ENCODE measurements at places on chromosomes 3 and 15. TPM values are rescaled to one million over a fixed set of nuclear protein-coding genes. Genes with fewer than 3 reads are reported as not detected.
A peak's percentile ranks its signal among the peaks of the same experiment; 100 is the strongest.

DNA sequence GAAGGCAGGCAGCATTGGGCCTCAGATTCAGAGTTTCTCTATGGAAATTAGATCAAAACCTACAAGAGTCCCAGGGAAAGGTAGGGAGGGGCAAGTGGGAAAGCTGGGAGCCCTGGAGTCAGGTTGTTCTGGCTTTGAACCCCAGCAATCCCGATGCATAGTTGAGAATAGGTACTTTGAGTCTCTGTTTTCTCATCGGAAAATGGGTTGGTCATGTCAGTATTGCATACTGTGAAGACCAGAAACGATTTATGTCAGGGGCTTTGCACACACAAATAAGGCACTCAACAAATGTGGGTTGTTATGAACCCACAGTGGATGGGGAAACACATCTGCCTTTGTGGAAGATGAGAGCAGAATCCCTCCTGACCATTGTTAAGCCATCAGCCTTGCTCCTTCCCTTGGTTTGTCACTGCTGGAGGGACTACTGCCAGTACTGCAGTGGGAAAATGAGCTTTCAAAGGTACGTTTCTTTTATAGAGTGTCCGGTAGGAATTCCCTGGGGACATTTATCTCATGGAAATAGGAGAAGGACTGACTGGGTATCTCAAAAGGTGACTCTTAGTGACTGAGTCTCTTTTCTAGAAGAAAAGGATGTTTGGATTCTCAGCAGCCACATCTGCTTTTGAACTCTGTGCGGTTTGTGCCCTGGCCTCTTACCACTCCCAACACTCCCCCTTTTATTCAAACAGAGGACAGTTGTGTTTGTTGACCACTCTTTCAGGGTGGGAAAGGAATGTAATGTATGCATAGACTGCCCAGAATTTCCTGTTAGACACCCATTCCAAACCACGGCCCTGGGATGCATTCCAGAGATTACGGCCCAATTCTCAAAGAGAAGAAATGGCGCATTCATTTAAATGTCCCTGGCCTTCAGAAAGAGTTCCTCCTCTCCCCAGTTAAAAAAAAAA is 54.6 kb upstream of the VILL start:
- H3K27me3 ChIP-seq = no peaks in the 10 kb centered on the region
- no peaks in the 10 kb centered on the region for H3K4me1 ChIP-seq
- no peak overlapping the region for H3K27ac ChIP-seq
- H3K4me3 ChIP-seq = no peak overlapping the region

DNA sequence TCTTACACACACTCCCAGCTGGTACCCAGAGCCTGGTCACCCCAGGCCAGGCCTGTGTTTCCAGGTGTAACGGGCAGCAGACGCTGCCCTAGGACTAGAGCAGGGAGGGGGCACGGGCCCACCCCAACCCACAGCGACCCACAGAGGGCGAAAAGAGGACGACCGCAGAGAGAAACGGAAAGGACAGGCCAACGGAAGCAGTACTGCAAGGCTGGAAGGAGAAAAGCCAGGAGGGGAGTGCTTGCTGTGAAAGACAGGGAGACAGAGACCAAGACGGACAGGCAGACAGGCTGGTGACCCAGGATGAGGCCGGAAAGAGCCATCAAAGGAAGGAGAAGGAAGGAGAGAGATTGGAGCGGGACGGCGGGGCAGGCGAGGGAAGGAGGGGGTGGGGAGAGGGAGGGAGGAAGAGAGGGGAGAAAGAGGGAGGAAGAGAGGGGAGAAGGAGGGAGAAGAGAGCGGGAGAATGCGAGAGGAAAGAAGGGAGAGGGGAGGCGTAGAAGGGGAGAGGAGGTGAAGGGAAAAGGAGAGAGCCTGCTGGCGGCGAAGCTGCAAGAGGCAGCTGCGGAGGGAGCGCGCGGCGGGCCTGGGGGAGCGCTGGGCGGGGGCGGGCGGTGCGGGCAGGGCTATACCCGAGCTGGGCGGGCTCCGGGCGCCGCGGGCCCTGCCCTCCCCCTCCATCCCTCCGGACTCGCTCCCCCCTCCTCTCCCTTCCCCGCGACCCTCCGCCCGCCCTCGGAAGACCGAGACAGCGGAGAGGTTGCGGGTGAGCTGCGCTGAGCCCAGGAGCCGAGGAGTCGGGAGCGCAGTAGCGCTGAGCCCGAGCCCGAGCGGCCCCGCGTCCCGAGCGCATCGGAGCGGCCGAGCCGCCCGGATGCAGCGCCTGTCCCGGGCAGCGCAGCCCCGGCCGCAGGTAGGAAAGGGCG is at the start of gene SLC6A1:
Gene SLC6A1 (plus strand): TSS at position 732 of the 926 bp plus-strand sequence. CDS start 24,464 bp downstream, outside the sequence.
- no peaks in the 10 kb centered on the region for H3K36me3 ChIP-seq
- no peaks in the 10 kb centered on the region for H3K4me1 ChIP-seq
- H3K27me3 ChIP-seq = peaks cover 17% of the 10 kb centered on the region
- no peak within 1 kb of the TSS for H3K4me3 ChIP-seq
- H3K27ac ChIP-seq = no peak within 1 kb of the TSS

- DNase-seq = no peak
- H3K4me1 ChIP-seq = peaks cover 5% of the 10 kb centered on the region
- H3K4me3 ChIP-seq = no peak overlapping the region
- no peaks in the 10 kb centered on the region for H3K27me3 ChIP-seq
- H3K36me3 ChIP-seq = no peaks in the 10 kb centered on the region
- H3K27ac ChIP-seq = no peak overlapping the region
Measured at GRCh38 chr15:58569455-58569854, 137.7 kb downstream of the LIPC start.

GRCh38 chr3:185936273-185936629 is 1.6 kb downstream of the TRA2B start:
- no peak for DNase-seq
- H3K36me3 ChIP-seq = no peaks in the 10 kb centered on the region
- H3K4me3 ChIP-seq = peak overlapping the region; percentile 99
- H3K4me1 ChIP-seq = peaks cover 38% of the 10 kb centered on the region
- no peaks in the 10 kb centered on the region for H3K27me3 ChIP-seq

The PLIN1 gene
- 0.50 TPM for total RNA-seq

The GOLGA8S gene
- 0.07 TPM for total RNA-seq

The GLDN gene
- not detected for total RNA-seq

- no peak overlapping the region for H3K27ac ChIP-seq
- H3K36me3 ChIP-seq = no peaks in the 10 kb centered on the region
- no peak for DNase-seq
- no peaks in the 10 kb centered on the region for H3K4me1 ChIP-seq
Measured at GRCh38 chr3:135897715-135898114, 67.8 kb upstream of the PPP2R3A start.

GRCh38 chr3:131723343-131723742 is 220.6 kb upstream of the MRPL3 start:
- no peak overlapping the region for H3K4me3 ChIP-seq
- no peak overlapping the region for H3K27ac ChIP-seq
- H3K27me3 ChIP-seq = no peaks in the 10 kb centered on the region
- no peaks in the 10 kb centered on the region for H3K4me1 ChIP-seq

GRCh38 chr3:17749705-17750293 is 7.4 kb upstream of the TBC1D5 start:
- no peak for DNase-seq
- H3K27me3 ChIP-seq = no peaks in the 10 kb centered on the region
- H3K4me3 ChIP-seq = peak overlapping the region; percentile 50
- H3K27ac ChIP-seq = no peak overlapping the region

GRCh38 chr15:92502336-92502735 is 108.7 kb downstream of the ST8SIA2 start:
- no peaks in the 10 kb centered on the region for H3K27me3 ChIP-seq
- H3K4me1 ChIP-seq = no peaks in the 10 kb centered on the region
- no peak overlapping the region for H3K27ac ChIP-seq
- no peak for DNase-seq
- H3K36me3 ChIP-seq = no peaks in the 10 kb centered on the region

DNA sequence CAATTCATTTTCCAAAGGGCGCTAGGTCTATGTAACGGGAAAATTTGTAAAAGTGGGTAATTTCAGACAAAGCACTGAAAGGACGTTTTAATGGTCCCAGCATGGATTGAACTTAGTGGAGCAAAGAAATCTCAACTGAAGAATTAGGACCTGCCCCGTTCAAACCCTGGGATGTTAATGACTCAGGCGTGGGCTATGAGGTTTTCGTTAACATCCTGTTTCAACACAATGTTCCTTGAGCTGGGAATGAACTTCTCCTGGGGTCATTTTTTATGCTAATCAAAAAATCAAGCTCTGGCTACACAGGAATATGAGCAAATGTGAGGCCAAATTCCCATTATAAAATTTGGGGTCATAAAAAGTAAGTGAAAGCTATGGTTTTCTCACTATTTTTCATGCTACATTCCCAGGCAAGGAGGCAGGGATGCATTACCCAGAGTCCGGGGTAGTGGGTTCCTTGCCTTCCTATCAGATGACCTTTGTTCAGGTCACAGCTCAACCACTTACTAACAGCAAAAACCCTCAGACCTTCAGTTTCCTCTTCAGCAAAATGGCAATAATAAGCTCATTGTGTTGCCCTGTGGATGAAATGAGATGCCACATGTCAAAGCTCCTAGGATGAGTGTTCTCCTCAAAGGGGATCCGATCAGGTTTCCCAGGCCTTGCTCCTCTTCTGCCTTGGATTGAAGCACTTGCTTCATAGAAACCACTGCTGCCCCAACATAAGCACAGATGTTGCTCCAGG is 271.4 kb downstream of the ARRDC4 start:
- no peaks in the 10 kb centered on the region for H3K36me3 ChIP-seq
- no peak for DNase-seq
- no peak overlapping the region for H3K27ac ChIP-seq
- H3K4me1 ChIP-seq = no peaks in the 10 kb centered on the region
- H3K27me3 ChIP-seq = no peaks in the 10 kb centered on the region

DNA sequence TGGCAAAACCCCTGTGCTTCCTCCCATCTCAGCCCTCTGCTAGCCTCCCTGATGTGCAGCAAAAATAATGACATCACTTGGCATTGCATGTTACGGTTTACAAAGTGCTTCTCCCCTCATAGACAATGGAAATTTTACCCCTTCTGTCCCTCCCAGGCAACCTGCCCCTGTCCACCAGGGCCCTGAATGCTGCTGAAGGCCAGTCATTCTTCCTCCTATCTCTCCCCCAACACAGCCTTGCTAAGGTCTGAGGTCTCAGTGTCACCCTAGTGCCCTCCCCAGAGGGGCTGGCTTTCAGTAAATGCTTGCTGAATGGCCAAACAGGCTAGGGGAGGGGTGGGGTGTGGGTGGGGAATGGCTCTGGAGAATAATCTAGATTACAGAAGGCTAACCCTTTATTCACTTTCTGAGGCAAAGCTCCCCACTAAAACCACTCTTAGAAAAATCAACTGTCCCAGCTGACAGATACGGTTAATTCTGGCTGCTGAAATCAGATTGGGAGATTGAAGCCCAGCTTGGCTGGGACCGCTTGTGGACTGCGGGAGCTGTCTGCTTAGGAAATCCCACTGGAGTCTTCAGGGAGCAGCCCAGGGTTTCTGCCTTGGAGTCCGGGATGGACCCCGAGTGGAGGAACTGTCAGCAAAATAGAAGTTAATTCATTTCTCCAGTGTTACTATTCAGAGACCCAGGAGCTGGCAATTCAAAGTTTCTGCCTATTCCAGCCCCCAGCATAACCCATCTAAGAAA is 22.9 kb downstream of the ANP32A start:
- H3K27ac ChIP-seq = no peak overlapping the region
- no peak overlapping the region for H3K4me3 ChIP-seq
- DNase-seq = no peak

- no peaks in the 10 kb centered on the region for H3K4me1 ChIP-seq
- H3K27ac ChIP-seq = no peak overlapping the region
- H3K4me3 ChIP-seq = no peak overlapping the region
- no peak for DNase-seq
Measured at GRCh38 chr15:71592203-71592602, 218.2 kb upstream of the NR2E3 start.

DNA sequence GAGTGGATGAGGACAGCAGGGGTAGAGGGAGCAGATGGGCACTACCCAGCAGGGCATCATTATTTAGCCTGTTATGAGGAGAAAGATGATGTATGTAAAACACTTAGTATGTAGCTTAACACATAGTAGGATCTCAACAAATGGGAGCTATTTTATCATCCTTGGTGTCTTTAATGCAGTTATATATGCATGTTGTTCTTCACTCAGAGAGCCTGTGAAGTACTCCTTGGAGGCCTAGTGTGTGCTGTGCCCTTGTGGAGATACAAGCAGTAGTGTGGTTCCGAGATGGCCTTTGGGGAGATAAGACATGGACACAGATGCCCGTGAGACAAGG is 124.2 kb downstream of the LIPC start:
- no peak overlapping the region for H3K4me3 ChIP-seq
- no peaks in the 10 kb centered on the region for H3K4me1 ChIP-seq
- H3K27me3 ChIP-seq = no peaks in the 10 kb centered on the region
- no peak overlapping the region for H3K27ac ChIP-seq
- DNase-seq = no peak
- no peaks in the 10 kb centered on the region for H3K36me3 ChIP-seq

The CCDC54 gene
- total RNA-seq = not detected

- no peak overlapping the region for H3K27ac ChIP-seq
- H3K36me3 ChIP-seq = no peaks in the 10 kb centered on the region
- H3K4me1 ChIP-seq = no peaks in the 10 kb centered on the region
- no peak overlapping the region for H3K4me3 ChIP-seq
- DNase-seq = no peak
- no peaks in the 10 kb centered on the region for H3K27me3 ChIP-seq
Measured at GRCh38 chr15:100094127-100094510, 247.7 kb downstream of the ADAMTS17 start.

- H3K27ac ChIP-seq = peak overlapping the region; percentile 74
- H3K36me3 ChIP-seq = no peaks in the 10 kb centered on the region
- peaks cover 94% of the 10 kb centered on the region for H3K4me1 ChIP-seq
- DNase-seq = no peak
Measured at GRCh38 chr3:10195366-10196089, 30.8 kb downstream of the IRAK2 start.

The LRCH3 gene
- total RNA-seq = 56.3 TPM

DNA sequence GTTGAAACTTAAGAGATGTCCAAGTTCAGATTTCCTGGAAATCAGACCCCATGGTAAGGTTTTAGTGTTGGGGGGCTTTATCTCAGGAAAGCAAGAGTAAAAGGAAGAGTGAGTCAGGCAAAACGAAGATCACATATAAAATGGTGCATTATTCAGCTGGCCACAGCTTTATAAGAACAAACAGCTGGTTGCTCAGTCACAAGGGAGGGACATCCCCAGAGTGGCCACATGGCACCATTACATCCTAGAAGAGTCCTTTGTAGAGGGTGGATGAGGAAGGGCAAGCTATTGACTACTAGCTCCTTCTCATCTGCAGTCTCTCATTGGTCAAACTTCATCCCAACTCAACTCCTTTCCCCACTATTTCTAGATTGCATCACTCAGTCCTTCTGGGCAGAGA is 68.3 kb upstream of the COL8A1 start:
- no peak for DNase-seq
- H3K36me3 ChIP-seq = no peaks in the 10 kb centered on the region
- H3K4me3 ChIP-seq = no peak overlapping the region
- H3K27ac ChIP-seq = no peak overlapping the region
- H3K4me1 ChIP-seq = no peaks in the 10 kb centered on the region
- no peaks in the 10 kb centered on the region for H3K27me3 ChIP-seq

The OXTR gene
- total RNA-seq = 0.50 TPM
